ENCODE measurements at places on chromosomes 3 and 15.
A peak's percentile ranks its signal among the peaks of the same experiment; 100 is the strongest.

GRCh38 chr15:33226559-33227181 lies 32.2 kb upstream of the FMN1 start:
- peak; percentile 83 for DNase-seq

DNA sequence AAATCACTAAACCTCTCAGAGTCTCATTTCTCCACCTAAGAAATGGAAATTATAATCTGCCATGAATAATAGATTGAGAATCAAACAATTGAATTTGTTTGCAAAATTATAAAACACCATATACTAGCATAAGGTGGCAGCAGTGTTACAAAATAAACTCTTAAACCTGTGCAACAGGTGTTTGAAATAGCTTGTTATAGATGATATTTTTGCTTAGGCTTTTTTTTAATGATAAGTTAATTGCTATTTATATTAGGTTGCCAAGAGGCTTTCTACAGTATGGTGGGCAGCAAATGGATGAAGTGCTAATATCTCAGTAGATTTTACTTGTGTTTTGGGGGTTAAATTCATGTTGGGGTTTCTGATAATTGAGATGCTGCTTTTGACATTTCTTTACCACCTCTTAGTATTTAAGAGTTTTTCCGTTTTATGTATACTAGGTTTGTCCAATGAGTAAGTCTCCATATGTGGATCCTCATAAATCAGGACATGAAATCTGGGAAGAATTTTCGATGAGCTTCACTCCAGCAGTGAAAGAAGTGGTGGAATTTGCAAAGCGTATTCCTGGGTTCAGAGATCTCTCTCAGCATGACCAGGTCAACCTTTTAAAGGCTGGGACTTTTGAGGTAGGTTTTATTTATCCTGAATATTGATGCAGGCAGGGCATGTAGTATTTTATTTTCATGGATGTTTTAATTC lies 19.6 kb downstream of the NR1D2 start:
- DNase-seq, result no peak

- no peak for DNase-seq
Observed at GRCh38 chr15:64132217-64132616, 19.3 kb upstream of the SNX22 start.

DNA sequence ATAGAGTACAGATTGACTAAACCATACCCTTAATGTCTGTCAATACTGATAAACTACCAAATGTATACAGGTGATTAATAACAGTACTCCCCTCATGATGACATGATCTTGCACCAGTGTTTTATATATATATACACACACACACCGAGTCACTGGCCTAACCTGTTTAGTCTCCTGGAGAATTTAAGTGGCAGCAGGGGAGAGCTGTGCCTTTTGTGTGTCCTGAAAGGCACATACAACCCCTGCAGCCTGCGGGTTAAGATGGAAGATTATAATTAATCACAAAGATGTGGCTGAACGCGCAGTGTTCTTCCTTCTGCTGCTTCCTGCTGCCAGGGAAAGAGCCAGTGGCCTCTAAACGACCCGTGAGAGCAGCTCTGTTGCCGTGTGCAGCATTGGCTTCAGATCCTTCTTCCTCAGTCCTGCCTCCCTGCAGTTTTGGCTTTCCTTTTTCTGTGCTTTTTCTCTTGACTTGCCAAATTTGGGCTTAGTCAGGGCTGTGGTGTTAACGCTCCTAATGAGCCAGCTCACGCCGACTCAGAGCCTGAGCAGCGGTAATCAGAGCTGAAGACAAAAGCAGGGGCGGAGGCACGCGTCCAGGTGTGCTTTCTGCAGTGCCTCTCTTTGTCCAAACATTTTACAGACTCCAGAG lies 42.5 kb upstream of the UBE3A start:
- DNase-seq, result no peak

- DNase-seq, result no peak
Observed at GRCh38 chr3:38644662-38645053, 4.8 kb downstream of the SCN5A start.

DNA sequence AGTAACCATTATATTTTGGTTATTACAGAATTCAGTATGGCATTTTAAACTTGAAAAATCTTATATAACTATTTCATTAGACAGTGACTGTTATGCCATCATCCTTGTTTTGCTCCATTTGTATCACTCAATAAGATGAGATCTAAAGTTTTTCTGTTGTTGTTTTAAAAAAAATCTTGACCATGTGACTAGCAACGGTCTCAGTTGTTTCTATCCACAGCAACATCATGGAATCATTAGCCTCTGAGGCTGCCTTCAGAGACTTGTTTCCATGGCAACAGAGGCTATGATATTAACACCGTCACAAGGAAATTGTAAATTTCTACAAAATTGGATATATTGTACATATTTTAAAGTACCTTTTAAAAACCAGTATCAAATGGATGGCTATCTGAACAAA lies 129.8 kb downstream of the DLG1 start:
- DNase-seq, result no peak

DNA sequence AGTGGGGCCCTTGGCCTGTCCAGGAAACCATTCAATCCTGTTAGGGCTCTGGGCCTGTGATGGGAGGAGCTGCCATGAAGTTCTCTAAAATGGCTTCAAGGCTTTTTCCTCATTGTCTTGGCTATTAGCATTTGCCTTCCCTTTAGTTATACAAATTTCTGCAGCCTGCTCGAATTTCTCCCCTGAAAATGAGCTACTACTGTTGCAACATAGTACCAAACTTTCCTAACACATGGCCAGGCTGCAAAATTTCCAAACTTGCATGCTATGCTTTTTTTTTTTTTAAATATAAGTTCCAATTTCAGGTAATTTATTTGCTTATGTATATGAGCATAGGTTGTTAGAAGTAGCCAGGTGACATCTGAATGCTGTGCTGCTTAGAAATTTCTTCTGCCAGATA lies 560.8 kb upstream of the TBL1XR1 start:
- no peak for DNase-seq

- no peak for DNase-seq
Observed at GRCh38 chr3:168197162-168197561, 101.4 kb upstream of the GOLIM4 start.

- no peak for DNase-seq
Observed at GRCh38 chr3:151794080-151794479, 19.8 kb upstream of the AADAC start.

DNA sequence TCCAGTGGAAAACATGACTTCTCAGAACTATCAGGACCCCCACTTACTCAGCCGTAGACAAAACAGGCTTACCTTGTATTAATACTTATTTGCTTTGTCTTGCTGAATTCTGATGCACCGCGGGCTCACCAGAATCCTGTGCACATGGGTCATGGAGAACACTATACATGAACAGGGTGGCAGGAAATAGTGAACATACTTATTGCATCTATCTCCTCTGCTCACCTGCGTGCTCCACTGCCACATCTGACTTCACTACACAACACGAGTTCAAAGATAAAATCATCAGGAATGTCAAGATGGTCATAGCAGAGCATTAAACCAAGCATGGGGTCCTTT lies 10.7 kb upstream of the MAPK6 start:
- DNase-seq, result no peak

DNA sequence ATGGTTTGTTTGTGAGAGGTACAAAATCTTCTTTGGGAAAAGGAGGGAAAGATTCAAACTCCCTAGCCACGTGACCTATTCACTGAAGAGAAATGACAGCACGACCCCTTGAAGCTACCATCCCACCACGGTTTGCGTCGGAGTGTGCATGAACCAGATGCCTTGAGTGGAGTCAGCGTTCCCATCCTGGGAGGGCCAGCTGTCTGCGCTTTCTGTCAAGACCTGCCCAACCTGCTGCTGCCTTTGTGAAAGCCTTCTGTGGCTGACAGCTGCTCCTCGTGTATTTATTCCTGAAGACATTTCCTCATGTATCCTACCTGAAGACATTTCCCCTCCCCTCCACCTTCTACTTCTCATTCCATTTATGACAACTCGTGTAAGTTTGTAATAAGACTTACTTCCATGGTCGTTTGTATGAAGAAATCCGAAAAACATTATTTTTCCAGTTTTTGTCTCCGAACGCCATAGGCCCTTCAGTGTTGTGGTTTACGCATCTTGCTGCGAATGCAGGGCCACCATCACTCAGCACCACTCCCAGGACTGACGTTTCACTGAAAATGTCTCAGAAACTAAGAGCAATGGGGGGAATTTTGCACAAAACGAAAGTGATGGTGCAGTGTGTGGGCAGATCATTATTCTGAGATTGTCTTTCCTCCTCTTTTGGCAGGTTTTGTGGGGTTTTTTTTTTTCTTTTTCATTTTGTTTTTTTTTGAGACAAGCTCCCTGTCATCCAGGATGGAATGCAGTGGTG lies 18.9 kb downstream of the EBLN2 start:
- peak; percentile 24 for DNase-seq

DNA sequence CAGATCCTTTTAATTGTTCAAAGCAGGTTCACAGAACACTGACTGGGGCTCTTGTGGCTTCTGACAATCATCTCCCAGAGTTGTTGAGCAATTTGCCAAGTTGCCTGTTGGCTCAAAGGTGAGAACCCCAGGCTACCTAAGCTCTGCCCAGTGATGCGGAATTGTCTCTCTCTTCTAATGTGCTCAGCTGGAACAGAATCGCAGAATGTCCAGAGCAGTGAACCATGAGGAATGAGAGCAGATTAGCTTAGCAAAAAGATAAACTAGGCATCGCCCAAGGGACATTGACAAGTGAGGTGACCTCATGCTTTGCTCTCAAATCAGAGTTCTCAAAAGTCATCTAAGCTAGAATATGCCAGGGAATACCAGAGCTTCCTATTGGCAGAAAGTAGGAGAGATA lies 148.1 kb downstream of the WDR76 start:
- DNase-seq, result no peak

- no peak for DNase-seq
Observed at GRCh38 chr3:102586485-102586884, 151.7 kb downstream of the ZPLD1 start.

DNA sequence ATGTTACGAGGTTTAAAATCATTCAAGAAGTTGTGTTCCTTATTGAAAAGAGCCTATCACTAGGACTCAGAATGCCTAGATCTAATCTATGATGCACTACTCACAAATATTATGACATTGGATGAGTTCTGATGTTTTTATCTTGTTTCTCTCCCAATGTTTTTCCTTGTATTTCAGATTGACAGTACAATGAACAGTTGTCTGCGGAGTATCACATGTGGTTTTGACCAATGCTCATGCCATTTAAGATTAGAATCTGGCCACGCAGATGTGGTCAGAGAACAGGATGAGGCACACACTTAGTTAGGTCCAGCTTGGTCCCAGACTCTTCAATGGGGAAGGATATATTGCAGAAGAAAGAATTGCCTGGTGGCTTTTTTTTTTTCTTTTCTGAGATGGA lies 25.6 kb upstream of the CCDC50 start:
- DNase-seq, result no peak

- no peak for DNase-seq
Observed at GRCh38 chr15:51939216-51939615, 32.4 kb downstream of the LEO1 start.

- no peak for DNase-seq
Observed at GRCh38 chr3:69697381-69697780, 41.9 kb upstream of the MITF start.

DNA sequence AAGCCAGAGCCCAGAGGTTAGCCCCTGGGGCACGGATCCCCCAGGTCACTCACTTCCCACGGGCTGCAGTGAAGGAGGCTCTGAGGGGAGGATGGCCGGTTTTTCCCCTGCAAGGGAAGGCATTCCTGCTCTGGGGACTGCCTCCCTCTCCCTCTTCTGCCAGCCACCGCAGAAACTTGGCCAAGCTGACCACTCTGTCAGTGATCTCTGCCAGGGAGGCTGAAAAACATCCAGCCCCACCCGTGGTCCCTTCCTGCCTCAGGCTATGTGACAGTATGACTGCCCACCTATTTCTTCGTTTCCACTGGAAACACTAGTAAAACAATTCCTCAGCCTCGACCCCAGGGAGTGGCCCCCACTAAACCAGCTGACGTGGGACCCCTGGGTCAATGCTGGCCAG lies 14.6 kb upstream of the FANCD2 start:
- no peak for DNase-seq

GRCh38 chr3:137582484-137582883 lies 181.6 kb upstream of the SOX14 start:
- no peak for DNase-seq

- no peak for DNase-seq
Observed at GRCh38 chr3:122312826-122313225, 12.2 kb upstream of the CSTA start.

- DNase-seq, result no peak
Observed at GRCh38 chr3:18301781-18302180, 123.4 kb downstream of the SATB1 start.

- DNase-seq, result no peak
Observed at GRCh38 chr3:158368271-158368670, 202.7 kb upstream of the MLF1 start.

DNA sequence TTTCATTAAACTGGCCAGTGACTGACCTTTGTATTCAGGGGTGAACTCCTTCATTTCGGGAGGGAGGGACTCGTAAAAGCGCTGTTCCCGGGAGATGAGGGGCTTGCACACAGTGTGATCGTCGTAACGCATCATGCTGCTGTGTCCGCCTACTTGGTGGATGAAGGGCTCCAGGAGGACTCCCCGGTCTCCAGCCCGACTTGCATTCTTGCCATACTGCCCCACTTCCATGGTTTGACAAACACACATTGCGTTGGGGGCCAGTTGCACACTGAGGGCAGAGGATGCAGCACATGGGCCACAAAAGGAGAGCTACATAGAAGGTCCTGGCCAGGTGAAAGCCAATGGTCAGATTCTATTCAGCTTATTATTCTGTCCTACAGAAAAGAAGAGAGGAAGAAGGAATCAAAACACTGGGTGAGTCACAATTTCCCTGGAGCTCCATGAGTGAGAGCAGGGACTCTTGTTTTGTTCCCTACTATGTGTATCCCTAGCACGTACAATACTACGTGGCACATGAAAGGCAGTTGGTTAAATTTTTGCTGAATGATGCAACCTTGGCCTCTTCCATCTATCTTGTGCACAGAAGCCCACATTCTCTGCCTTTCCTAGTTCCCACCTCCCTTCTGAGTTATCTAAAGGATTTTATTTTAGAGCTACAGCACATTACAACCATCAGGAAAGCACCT lies 24.2 kb upstream of the GMPPB start:
- DNase-seq, result no peak

GRCh38 chr3:30142946-30143345 lies 463.5 kb upstream of the TGFBR2 start:
- DNase-seq, result no peak

GRCh38 chr3:192365571-192365970 lies 361.8 kb downstream of the FGF12 start:
- DNase-seq, result no peak

- peak; percentile 62 for DNase-seq
Observed at GRCh38 chr3:15535732-15536131, 14.2 kb upstream of the COLQ start.

GRCh38 chr3:22893644-22894325 lies 309.3 kb upstream of the UBE2E2 start:
- DNase-seq, result no peak

All from activated CD4-positive, alpha-beta T cell treated with anti-CD3 and anti-CD28 coated beads, Interleukin-2, Interleukin-6, amounts not matched to agents 100 ng/mL and 50 ng/mL, durations not matched to agents 16 hours and 8 hours (primary cell).